Endodermal cell (in vitro differentiated cells): ENCODE measurements at places on chromosomes 11 and 22.

- no peak for DNase-seq
Observed at GRCh38 chr11:45512471-45513148, 152.8 kb downstream of the CHST1 start.

DNA sequence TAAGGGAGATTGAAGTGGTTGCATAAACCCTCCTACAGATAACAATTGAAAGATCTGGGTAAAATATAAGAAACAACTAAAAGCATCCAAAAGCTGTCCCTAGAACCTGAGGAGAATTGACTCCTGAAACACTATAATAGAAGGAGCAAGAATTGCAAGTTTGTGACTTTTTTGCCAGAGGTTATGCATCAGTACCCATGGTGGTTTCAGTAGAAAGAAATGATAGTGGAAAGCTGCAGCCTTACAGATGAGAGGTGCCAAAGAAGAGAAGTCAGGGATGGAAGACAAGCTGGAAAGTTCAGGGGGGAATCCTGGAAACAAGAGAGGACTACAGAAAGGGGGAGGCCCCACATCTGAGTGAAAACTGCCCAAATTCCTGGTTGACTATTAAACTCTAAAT lies 80.7 kb downstream of the PACS1 start:
- no peak for DNase-seq

- no peak for DNase-seq
Observed at GRCh38 chr11:126308271-126308671, 4.4 kb downstream of the DCPS start.

DNA sequence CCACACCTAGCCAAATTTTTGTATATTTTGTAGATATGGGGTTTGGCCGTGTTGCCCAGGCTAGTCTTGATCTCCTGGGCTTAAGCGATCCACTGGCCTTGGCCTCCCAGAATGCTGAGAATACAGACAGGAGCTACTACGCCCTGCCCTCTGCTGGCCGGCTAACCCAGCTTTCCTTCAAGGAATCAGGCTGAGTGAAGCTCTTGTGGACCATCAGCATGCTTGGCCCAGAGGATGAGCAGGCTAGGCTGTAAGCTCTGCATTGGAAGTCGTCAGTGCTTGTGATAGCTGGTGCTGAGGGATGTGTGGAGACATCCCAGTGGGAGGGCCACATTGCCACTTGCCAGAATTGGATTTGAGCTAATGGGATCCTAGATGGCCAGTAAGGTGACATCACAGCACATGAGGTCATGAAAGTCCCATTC lies 60.6 kb downstream of the MED15 start:
- DNase-seq, result peak; percentile 76

DNA sequence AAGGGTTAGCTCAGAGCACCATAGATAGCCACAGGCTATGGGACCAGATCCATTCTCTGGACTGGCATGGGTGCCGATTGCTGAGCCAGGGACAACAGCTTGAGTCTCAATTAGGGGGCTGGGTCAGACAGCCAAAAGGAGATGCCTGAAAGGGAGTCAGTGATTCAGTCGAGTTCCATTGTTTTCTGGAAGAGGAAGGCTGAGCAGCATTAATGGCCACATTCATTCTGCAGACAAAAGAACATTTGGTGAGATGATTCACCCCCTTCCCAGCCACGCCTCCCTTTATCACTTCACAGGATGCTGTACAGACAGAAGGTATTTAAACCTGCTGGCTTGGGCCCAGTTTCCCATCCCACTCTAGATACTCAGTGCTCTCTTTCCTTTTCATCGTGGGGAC lies 131.9 kb downstream of the ADAMTS15 start:
- DNase-seq, result peak; percentile 90

DNA sequence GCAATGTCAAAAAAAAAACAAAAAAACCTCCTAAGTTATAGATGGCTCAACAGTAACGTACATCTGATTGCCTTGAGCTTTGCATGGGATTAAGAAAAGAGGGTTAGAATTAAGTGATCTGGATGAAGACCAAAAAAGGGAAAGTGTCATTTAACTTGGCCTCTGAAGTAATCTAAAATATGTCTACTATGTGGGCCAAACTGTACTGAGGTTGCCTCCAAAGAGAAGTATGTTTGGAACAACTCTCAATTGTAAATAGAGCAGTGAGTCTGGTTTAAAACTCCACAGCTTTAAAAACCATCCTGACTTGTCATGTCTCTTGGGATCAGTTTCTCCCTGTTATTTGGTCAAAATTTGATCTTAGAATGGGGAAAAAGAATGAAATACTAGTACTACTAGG lies 11.6 kb upstream of the RTCB start:
- no peak for DNase-seq

- no peak for DNase-seq
Observed at GRCh38 chr11:87477321-87477720, 439.6 kb downstream of the TMEM135 start.

DNA sequence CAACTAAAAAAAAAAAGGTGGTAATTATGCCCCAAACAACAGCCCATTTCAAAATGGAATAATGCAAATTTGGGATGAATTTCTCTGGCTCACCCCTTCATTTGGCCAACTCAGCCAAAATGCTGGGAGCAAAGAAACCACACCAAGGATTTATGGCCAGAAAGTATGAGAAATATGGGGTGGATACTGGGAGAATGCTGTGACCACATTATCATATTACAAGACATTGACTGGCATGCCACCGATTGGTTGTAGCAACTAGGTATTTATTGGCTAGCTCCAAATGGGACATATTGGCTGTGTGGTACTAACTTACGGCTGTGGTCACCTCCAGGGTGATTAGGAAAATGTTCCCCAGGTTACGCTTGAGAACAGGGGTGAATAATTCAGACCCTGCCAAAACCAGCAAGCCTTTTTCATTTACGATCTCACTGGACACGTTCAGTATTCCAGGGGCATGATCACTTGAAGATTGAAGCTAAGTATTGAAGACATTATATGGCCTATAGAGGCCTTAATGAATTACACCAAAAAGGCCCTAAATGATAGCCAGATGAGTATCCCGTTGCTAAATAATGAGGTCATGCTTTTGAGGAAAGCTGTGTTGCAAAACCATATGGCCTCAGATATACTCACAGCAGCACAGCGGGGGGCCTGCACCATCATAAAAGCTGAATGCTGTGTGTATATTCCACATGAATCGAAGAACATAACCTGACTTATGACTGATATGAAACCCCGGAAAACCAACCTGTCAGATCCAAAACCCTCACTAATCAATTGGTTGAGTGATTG lies 3.8 kb upstream of the FDX1 start:
- DNase-seq, result no peak

DNA sequence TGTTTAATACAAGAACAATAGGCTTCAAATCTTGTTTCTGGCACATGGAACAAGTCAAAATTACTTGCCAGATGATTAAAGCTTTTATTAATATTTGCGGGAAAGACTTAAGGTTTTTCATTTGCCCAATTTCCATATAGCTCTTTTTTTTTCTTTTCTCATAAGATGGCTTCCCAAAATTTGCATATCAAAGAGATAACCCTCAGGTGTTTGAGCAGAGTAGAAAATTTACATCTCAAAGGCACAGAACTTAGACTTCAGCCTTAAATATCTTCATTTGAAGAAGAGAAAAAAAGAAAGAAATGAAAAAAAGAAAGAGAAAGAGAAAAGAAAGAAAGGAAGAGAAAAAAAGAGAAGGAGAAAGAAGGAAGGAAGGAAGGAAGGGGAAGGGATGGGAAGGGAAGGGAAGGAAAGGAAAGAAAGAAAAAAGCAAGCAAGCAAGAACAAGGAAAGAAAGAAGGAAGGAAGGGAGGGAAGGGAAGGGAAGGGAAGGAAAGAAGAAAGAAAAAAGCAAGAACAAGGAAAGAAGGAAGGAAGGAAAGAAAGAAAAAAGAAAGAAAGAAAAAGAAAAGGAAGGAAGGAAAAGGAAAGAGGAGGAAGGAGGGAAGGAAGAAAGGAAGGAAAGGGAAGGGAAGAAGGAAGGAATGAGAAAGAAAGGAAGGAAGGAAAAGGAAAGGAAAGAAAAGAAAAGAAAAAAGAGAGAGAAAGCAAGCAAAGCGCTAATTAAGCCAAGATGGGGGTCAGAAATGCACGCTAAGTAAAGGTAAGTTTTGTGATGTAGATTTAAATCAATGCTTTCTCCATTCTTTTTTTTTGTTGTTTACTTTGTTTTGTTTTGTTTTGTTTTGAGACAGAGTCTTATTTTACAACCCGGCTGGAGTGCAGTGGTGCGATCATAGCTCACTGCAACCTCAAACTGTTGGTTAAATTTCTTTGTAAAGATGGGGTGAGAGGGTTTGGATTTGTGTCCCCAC lies 20.2 kb upstream of the IFITM3 start:
- DNase-seq, result no peak

DNA sequence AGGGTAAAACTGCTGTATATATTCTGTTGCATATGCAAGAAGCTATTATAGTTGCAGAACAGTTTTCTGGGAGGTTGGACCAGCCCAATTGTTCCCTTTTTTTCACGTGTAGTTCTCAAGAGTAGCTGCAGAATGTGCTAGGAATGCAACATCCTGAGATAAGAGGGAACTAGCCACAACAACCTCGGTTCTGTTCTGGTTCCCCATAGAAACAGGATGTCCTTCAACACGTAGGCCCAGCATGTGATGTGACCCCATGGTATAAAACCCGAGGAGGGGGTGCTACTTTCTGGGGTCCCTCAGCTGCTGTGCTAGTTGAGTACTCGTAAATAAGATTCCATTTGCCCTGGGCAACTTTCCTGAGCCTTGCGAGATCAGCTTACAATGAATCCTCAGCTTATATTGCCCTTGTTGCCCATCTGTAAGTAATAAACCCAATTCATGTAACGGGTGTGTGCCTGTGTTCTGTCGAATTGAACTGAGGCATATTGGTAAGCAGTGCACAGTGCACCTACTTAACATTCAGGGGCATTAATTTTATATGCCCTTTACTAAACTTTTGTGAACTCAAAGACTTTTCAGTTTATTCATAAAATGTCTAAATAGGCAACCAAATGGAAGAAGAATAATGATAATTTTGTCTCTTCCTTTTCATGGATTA lies 23.0 kb upstream of the TRAF6 start:
- DNase-seq, result no peak

GRCh38 chr11:17036666-17037658 lies 22.7 kb upstream of the PLEKHA7 start:
- peak; percentile 86 for DNase-seq

GRCh38 chr11:76836613-76837291 lies 24.0 kb upstream of the ACER3 start:
- no peak for DNase-seq

DNA sequence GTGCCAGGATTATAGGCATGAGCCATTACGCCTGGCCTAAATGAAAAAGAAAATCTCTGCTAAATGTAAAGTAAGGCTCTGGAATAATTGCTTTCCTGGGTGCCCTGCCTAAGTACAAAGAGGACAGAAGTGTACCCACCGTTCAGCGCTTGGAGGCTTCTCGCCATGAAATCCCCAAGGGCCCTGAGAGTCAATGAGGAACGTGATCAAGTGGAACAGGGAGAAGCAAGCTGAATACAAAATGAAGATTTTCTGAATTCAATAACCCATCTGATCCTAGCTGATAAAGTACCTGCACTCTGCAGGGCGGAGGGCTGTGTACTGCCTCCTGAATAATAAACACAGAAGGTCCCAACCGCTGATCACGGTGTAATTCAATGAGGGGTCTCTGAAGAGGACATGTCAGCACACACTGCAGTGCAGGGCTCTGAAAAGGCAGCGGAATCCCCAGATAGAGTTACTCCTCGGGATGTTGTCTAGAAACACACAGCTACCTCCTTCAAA lies 97.7 kb downstream of the ABTB2 start:
- DNase-seq, result no peak
